ENCODE measurements at places on chromosomes 2 and 18.

DNA sequence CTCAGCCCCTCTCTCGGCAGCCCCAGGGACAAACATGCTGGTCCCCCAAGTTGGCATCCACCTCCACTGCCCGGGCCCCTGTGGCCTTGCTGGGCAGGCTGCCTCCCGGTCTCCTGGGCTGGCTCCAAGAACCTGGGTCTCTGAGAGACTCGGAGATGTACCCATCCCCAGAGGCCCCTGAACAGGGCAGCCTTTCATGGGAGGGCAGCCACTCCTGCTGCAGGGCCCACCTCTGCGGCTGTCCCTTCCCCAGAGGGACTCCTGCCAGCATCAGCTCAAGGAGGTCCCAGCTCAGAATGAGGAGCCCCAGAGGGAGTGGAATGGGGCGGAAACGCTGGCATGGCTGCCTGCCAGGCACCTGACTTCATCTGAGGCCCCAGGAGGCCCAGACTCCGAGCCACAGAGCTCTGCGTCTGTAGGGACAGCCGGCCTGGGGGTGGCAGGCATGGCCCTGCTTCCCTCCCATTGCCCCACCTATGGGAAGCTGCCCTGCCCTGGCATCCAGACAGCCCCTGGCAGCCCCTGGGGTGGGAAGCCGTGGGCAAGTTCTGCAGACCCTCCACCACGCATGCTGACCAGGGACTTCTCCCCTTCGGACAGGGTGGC, 857 bp upstream of the CROCC2 start:
- DNase-seq: no peak

- no peak for DNase-seq
Measured at GRCh38 chr2:239283288-239283945, 117.4 kb downstream of the HDAC4 start.

DNA sequence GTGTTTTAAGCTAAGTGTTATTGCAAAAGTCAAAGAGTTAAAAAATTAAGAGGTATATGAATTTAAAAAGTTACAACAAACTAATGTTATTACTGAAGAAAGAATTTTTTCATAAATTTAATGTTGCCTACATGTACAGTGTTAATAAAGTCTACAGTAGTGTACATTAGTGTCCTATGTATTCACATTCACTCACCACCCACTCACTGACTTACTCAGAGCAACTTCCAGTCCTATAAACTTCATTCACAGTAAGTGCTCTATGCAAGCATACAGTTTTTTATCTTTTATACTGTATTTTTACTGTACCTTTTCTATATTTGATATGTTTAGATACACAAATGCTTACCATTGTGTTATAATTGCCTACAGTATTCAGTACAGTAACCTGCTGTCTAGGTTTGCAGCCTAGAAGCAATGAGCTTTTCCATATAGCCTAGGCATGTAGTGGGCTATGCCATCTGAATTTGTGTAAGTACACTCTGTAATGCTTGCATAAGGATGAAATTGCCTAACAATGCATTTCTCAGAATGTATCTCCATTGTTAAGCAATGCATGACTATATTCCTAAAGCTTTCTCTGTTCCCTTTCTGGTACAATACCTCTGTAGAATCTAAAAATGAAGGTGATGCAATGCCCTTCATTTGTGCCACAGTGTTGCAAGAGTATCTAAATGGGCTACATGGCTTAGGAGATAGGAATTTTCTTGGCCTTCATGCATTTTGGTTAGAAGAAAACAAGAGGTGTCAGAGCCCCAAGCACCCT, 370.8 kb upstream of the NT5C1B start:
- DNase-seq: peak; percentile 58

DNA sequence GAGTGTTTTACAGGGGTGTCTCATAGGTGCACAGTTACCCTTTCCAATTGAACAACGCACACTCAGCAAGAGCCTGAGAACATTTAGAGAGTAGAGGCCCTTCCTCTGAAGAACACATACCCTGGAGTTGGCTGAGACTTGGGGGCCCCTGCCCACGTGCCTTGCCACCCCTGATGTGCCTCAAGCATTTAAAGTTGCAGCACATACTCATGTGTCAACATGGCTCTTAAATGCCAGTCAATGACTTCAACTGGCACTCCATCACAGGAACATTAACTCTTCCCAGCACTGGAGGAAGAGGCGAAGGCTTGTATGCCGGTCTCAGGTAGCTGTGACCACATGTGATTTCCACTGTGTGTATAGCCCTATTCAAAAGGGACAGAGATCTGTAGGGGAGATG, 57.4 kb downstream of the SPRED2 start:
- no peak for DNase-seq

DNA sequence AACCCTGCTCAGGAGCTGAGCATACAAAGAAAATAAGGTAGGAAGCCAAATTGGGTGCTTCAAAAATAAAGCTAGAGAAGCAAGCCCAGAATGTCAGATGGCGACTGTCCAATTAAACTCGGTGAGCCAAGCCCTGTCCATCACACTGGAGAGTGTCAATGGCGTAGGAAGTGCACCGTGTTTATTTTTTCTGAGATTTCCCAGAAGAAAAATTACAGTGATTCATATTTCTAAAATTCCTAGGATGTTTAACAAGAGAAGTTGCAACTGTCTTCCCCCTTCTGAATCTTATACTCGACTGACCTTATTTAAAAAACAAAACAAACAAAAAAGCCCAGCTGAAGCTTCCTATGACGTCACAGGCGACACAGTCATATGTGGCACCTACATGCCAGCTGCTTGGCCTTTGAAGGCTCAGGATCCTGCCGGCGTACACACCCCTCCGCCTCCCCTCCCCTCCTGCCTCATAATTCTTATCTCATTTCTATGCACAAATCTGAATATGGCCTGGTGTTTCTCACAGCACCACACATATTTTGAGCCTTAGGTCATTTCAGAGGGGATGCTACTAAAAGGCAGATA, 60.8 kb downstream of the MBP start:
- no peak for DNase-seq

GRCh38 chr2:232966122-232966521, 46.9 kb downstream of the NGEF start:
- no peak for DNase-seq

GRCh38 chr18:49768051-49768391, 45.3 kb downstream of the ACAA2 start:
- no peak for DNase-seq

GRCh38 chr2:85659324-85659981, 8.5 kb downstream of the SFTPB start:
- no peak for DNase-seq

All from AML-193 (cell line).